NCI-H1694 (cell line): ENCODE measurements at places on chromosomes 16 and 17.

DNA sequence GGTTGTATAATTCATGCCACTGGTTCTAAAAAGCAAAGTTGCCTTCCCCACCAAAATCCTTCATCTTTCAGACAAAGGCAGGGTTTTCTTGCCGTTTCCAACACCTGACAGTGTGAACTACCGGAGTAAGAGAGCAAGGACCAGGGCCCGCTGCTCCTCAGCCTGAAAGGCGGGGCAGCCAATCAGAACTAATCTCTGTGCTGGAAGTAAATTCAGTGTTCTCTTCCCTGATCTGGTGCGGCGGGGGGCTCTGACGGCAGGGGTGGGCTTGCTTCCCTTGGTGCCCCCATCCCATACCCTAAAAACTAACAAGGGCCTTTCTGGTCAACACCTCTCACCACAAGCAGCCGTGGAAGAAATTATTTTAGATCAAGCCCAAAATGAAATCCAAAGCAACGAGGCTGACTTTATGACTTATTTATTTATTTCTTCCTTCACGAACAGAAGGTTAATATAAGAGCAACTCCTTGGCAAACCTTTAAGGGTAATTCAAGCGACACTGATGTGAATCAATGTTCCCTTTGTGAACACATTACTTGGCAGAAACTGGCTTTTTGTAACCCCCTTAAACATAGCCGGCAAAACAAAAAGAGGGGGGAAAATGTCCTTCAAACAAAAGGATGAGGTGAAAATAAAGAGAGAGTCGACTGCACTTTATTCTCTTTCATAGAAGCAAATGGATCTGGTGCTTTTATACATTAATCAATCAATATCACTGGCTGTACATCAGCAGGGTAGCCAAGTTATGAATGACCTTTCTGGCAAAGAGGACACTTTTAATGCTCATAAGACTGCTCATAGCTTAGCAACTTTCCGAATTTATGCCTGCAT is 189.9 kb downstream of the ZFHX3 start:
- DNase-seq = no peak

DNA sequence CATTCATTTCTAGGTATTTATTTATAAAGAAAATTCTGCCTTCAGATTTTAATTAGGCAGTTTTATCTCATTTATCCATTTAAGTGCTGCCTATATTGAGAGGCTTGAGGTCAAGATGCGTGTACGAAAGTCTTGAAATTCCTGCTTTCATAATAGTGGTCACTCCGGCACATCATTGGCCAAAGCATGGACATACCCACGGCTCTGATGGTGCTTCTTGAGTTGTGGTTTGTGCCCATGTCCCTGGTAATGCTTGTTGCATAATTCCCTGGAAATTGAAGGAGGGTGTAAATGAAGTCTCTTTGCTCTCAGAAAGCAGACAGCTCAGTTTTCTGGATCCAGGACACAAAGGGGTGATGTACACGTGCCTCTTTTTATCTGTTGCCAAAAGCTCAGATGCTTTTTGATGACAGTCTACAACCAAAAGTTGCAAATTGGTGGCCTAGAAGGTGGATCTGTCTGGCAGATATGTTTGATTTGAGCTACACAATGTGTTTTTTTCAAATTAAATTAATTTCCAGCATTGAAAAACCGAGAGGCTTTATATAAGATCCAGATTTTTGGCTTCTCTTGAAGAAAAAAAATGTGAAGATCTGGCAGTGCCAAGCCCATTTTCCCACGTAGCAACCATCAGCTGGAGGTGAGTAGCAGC is 94.4 kb downstream of the SHISA9 start:
- DNase-seq = no peak

DNA sequence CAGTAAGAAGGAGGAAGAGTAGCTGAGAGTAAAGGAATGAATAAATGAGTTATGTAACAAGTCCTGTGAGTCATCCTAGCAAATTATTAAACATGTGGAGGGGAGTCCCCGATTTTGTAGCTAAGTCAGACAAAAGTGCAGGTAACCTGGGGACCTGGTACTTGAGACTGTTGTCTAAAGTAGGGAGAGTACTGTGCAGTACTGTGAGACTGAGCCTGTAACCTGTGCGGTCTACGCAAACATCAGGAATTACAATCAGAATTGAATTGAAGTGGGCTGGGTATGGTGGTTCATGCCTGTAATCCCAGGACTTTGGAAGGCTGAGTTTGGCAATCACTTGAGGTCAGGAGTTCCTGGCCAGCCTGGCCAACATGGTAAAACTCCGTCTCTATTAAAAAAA is 35.7 kb downstream of the IKZF3 start:
- DNase-seq = no peak

DNA sequence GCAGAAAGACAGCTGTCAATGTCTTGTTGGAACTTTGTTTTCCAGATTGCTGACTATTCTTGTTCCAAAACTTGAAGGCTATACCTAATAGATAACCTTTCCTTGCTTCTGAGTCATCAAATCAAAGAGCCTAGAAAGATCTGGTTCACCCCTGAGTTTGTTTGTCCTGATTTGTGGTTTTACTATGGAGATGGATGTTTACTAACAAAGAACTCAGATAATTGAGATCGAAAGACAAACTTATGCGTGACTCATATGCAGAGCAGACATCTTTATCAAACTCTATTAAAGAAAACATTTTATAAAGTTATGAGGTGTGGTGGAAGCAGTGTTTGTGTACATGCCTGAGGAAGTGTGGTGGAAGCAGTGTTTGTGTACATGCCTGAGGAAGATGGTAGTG is 311.1 kb upstream of the TBX2 start:
- DNase-seq = no peak

DNA sequence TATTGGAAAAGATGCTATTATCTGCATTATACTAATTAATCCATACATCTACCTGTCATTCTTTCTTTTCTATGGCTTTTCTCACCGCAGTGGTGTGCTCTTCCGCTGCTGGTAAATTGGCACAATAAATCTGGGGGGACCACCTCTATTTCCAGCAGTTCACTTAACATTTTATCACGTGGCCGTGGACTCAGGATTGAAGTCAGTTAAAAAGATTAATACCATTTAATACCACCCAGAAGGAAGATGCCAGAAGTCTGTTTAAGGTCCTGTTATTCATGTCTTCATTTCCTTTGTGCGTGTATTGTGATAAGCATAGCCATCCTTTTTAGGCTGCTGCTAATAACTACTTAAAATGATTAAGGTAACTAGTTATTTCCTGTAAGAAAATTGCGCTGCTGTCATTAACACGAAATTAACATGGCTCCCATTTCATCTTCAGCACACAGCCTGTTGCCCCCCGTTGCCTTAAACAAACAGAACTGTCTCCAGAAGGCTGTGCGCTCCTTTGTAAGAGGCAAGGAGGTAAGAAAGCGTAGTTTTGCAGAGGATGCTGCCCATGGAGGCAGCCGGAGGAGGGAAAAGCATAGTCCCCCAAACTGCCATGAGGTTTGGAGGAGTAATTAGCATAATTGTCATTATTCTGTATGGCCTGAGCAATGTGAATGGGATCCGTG is 414.4 kb downstream of the UTP18 start:
- no peak for DNase-seq

- DNase-seq = no peak
These were observed 6.0 kb downstream of the DOC2A start for GRCh38 chr16:30004811-30005242.

DNA sequence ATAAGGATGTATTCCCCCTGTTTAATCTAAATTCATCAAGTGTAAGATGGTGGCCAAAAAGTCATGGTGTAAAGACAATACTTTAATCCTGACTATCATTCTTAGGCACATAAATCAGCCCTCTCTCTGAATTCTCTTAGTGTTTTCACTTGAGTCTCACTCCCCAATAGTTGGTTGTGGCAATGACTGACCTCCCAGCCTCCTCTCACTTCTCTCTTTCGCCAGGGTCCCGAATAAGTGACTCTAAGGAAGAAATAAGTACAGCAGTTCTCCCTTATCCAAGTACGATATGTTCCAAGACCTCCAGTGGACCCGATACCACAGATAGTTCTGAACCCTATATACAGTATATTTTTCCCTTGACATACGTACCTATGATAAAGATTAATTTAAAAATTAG is 335.3 kb downstream of the MAF start:
- no peak for DNase-seq

GRCh38 chr17:73783945-73784603 is 139.8 kb upstream of the SDK2 start:
- no peak for DNase-seq

- no peak for DNase-seq
These were observed 13.4 kb upstream of the BAHCC1 start for GRCh38 chr17:81381632-81382577.

- DNase-seq = no peak
These were observed 239.8 kb downstream of the CHD9NB start for GRCh38 chr16:52812678-52813556.

DNA sequence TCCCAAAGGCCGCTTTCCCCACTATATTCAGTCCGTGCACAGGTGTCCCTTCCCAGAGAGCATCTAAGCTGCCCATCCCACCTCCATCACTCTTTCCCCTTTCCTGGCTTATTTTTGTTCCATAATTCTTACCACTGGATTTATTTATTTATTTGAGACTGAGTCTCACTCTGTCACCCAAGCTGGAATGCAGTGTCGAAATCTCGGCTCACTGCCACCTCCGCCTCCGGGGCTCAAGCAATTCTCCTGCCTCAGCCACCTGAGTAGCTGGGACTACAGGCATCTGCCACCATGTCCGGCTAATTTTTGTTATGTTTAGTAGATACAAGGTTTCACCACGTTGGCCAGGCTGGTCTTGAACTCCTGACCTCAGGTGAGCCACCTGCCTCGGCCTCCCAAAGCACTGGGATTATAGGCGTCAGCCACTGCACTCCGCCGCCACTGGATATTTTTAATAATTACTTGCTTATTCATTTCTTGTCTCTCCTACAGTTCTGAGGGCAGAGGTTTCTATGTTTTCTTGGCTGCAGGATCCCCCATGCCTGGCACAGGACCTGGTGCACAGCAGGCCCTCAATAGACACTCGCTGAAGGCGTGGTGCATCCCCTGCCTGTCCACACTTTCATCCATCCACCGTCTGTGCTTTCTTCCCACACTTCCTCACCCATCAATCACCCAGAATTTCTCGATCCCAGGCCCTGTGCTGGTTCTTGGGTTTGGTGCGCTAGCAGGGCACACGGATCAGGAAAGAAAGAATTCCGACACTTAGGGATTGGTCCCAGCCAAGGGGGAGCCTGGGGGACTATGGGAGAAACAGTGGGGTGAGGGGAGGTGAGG is 9.9 kb upstream of the ADGRG1 start:
- no peak for DNase-seq

GRCh38 chr17:76593959-76594358 is 8.3 kb upstream of the ST6GALNAC2 start:
- no peak for DNase-seq
